Hematopoietic multipotent progenitor cell treated with erythropoietin and hydrocortisone succinate and interleukin-3 and kit ligand, for 4 days (in vitro differentiated cells): ENCODE measurements at places on chromosomes 12 and 14.

GRCh38 chr14:66152302-66152701 lies 333.9 kb upstream of the CCDC196 start:
- DNase-seq = no peak

- DNase-seq = no peak
These were observed 2.8 kb upstream of the ZC2HC1C start for GRCh38 chr14:75066691-75067090.

DNA sequence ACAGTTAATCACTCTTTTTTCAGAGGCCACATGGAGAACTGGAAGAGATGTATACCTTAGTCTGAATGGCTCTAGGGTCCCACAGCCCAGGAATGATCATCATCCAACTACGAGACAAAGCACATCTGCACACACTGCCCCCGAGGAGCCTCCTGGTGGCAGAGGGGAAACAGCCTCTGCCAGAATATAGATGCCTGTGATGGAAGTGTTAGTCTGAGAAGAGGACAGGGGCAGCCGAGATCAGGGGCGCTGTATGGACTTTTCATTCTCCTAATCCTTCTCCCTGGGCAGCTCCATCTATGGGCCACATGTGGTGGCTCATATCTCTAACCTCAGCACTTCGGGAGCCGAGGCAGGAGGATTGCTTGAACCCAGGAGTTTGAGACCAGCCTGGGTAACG lies 82.8 kb upstream of the CAPRIN2 start:
- DNase-seq = no peak

DNA sequence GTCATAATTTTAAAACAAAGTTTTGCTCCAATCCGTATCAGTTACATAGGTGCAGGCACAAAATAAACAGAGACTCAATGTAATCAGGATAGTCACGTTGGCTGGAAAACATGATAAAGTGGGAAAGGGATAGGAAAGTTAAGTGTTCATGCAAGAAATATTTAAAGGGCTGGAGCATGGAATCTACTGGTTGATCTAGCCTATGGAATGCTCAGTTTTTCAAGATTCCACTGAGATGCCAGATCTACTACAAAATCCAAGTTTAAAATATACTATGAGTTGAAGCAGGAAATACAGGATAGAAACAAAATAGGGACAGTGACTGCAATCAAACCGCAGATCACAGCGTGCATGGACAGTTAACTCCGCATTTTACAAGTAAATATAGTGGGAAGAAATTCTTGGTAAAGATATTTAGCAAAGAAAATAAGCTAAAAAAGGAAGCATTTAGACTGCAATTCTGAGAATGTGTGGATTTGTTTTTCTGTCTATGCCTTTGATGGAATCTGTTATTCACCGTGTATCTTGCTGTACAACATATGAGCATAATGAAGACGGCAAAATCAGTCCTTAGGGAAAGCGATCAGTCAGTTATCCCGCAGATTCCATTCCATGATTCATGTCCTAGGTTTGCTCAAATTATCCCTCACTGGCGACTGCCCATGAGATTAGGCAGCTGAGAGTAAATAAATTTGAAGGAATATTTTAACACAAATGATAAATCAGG lies 1044.3 kb downstream of the FLRT2 start:
- DNase-seq = no peak

- DNase-seq = no peak
These were observed 64.4 kb downstream of the FUT8 start for GRCh38 chr14:65476942-65477318.

- DNase-seq = peak; percentile 60
These were observed 43.9 kb upstream of the NUDT4 start for GRCh38 chr12:93333828-93334227.

GRCh38 chr12:49909826-49910225 lies 6.1 kb upstream of the FAIM2 start:
- peak; percentile 8 for DNase-seq
